Smooth muscle cell of the brain vasculature (primary cell): ENCODE measurements at places on chromosomes 13 and 19.

GRCh38 chr19:38785187-38785699, 3.8 kb upstream of the LGALS7B start:
- DNase-seq, result no peak

GRCh38 chr19:46728208-46728607, 11.3 kb upstream of the PRKD2 start:
- no peak for DNase-seq

GRCh38 chr13:65656740-65657329, 1573.3 kb downstream of the PCDH9 start:
- no peak for DNase-seq

DNA sequence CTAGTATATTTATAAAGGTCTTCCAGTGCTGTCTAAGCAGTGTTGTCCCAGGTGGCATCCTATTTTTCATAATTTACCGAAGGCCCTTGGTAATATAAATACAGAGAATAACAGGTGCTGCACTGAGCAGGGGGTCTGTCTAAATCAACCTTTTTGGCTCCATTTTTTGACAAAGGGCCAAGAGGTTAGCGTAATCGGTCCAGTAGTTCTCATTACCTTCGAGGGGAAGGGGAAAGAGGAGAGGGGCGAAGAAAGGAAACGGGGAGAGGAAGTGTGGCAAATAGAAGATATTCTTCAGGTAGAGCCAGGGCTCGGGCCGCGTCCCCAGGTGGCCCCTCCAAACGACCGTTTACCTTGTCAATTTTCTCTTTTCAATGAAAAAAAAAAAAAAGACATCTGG, 749 bp upstream of the PAN3 start:
- no peak for DNase-seq

GRCh38 chr19:46907880-46908279, 47.1 kb downstream of the ARHGAP35 start:
- no peak for DNase-seq
